ENCODE measurements at places on chromosomes 3 and 15.
A peak's percentile ranks its signal among the peaks of the same experiment; 100 is the strongest.

GRCh38 chr3:128278761-128279600 lies 125.7 kb downstream of the EEFSEC start:
- no peak for DNase-seq

DNA sequence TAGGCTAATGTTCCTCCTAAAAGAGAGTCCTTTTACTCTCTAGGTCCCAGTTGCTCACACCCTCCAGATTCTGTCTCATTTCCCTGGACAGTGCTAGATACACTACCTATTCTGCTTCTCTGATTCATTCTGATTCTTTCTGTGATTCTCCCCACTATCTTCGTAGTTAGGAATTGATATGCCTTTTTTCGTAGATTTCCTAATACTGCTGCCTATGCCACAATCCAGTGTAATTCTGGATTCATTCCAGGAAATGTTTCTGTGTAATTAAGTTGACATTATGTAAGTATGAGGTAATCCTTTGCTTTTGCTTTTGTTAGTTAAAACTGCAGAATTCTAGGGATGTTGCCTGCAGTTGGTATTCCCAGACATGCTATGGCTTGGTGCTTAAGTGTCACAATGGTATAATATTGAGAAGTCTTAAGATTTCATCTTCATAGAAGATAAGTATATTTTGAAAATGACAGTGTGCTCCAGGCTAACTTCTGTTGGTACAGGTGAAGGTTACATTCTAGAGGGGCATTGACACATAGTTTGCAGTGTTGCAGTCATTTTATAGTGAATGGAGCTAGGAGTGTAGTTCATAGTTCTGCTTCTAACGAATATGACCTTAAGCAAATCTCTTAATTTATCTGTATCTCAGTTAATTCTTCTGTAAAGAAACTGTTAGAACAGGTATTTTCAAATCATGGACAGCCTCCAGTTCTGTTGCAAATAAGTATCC lies 54.3 kb downstream of the RIOX2 start:
- no peak for DNase-seq

DNA sequence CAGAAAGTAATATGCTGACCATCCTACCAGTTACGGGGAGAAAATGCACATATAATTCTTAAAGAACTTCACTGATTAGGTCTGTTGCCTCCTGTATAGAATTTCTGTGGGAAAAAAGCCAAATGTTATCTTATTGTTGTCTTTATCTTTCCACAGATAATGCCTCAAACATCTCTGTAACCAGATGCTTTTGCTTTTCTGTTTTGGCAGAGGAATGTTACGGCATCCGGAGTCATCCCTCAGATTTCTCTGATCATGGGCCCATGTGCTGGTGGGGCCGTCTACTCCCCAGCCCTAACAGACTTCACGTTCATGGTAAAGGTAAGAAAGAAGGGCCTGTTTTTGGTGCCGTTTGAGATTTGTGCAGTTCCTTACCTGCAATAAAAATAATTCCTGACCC lies 33.5 kb downstream of the PCCB start:
- DNase-seq, result no peak

DNA sequence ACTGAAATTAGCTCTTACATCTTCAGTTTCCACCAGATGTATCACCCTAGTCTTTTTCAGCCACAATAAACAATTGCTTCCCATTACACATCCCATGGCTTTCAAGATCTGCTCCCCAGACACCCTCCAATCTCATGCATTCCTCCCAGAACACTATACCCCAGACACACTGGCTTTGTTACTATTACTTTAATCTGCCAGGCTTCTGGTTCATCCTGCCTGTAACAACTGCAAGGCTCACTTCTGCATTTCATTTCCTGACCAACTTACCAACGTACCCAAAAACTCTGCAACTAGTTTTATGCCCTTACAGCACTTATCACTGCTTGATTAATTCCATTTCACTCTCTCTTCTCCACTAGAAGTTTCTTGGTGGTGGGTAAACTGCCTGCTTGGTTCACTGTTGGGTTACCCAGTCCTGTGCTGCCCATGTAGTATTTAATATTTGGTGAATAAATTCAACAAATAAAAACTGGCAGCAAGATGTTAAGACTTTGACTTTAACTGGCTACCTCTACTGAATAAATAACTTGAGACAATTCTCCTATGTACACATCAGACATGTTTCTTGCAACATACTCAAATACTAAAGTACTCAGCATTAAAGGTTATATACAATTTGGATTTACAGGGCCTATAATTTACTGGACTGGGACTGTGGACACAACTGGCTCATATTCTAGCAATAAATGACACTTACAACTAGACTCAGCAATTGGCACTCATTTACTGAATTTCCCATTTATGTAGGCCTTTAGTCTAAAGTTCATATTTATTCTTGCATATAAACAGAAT lies 2.7 kb downstream of the RPL22L1 start:
- DNase-seq, result no peak

GRCh38 chr3:29511701-29512100 lies 230.8 kb downstream of the RBMS3 start:
- no peak for DNase-seq

- no peak for DNase-seq
These were observed 13.8 kb upstream of the STARD5 start for GRCh38 chr15:81337713-81338157.

- peak; percentile 49 for DNase-seq
These were observed 76.7 kb downstream of the BOC start for GRCh38 chr3:113287803-113288648.

- no peak for DNase-seq
These were observed 534.2 kb downstream of the NSUN3 start for GRCh38 chr3:94596887-94597566.

DNA sequence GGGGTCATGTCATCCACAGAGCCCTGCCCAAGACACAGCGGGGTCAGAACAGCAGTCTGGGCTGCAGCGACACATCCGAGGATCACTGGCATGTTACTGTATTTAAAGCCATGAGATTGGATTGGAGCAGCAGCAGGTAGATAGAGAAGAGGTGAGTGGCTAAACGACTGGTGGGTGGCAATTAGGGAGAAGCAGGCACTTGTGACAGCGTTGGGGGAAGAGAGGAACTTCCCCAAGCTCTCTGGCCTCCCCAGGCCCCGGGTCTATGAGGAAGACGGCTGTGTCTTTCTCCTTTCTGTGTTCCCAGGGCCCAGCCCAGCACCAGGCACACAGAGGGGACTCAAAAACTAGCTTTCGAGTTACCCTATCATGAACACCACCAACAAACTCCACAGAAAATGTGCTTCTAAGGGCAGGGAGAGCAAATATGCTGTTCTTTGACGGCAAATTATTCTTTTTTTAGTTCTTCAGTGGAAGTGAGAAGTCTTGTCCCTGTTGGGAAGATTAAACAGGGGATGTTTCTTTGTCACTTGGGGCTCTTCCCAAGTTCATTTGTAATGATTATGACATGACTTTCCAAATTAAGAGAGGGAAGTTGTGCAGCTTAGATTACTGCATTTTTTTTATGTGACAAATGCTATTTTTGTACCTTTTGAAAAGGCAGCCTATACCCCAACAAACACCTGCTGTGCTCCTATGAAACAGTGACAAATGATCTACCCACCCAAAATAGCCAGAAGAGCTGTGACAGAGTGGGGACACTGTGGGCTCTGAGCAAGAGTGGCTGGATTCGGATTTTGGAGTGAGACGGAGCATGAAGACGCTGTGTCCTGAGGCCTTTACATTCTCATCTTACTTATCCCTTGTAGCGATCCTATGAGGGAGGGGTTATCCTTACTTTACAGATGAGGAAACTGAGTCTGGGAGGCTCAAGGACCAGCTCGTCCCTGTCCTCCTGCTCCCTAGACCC lies 7.2 kb upstream of the SYNM start:
- no peak for DNase-seq
